Suppressor macrophage treated with lipopolysaccharide for 1 hour (primary cell): ENCODE measurements at places on chromosomes 16 and 17.

- DNase-seq = no peak
Observed at GRCh38 chr16:14172200-14172809, 101.2 kb downstream of the MRTFB start.

- DNase-seq = no peak
Observed at GRCh38 chr16:88834670-88835069, 22.1 kb downstream of the GALNS start.

DNA sequence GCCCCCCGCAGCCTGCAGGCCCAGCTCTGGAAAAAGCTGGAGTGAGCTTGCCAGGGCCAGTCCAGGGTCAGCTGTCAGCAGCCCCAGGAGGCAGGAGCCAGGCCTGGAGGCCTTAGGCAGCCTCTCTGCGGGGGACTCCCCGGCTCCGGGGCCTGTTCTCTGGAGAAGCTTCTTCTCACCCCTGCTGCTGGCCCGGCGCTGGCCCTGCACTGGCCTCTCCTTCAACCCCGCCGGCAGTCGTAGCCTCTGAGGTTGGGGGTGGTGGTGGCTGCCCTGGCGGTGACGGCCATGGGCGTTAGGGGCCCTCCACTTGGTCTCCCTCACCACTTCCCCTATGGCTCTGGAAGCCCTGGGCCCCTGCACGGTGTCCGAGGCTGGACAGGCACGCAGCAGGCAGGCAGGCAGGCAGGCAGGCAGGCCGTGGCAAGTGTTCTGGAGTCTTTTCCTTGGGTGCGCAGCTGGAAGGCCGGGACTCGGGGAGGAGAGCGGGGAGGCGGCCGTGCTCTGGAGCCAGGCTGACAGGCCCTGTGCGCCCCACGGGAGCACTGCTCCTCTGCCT is 2.1 kb downstream of the FOXF1 start:
- DNase-seq = no peak

GRCh38 chr17:39772415-39772814 is 34.7 kb downstream of the GRB7 start:
- DNase-seq = no peak

GRCh38 chr17:75242461-75243042 is 18.9 kb downstream of the GGA3 start:
- DNase-seq = peak; percentile 50

DNA sequence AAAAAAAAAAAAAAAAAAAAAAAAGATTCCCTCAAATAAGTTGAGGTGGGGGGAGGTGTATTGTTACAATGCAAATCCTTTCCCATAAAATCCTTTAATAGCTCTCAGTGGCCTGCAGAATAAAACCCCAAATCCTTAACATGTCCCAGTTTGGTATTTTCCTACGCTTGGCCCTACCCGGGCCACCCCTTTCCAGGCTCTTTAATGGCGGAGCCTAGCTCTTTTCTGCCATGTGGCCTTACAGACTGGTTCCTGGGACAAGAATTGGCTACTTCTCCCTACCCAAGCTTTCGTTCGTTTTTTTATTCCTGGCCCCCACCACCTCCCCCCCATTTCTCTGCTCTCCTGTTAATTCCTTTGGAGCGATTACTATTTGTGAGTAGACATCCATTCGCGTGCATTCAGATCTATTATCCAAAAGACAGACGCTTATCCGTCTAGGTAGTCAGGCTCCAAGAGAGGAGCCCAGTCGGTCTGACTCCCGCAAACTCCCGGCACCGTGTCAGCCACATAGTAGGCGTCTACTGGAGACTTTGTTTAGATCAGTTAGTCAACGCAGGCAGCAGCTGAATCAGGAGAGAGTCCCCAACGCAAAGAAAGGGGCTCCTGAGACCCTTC is 813 bp upstream of the THAP11 start:
- no peak for DNase-seq

DNA sequence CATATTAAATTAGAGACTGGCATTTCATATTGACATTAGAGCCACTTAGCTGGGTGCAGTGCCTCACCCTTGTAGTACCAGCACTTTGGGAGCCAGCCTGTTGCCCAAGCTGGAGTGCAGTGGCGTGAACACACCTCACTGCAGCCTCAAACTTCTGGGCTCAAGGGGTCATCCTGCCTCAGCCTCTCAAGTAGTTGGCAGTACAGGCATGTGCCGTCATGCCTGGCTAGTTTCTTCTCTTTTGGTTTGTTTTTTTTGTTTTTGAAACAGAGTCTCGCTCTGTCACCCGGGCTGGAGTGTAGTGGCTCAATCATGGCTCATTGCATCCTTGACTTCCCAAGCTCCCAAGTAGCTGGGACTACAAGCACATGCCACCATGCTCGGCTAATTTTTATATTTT is 8.7 kb downstream of the PPM1E start:
- DNase-seq = no peak

- no peak for DNase-seq
Observed at GRCh38 chr17:68238164-68238870, 9.5 kb upstream of the AMZ2 start.

GRCh38 chr17:8503368-8503767 is 67.7 kb downstream of the NDEL1 start:
- no peak for DNase-seq

GRCh38 chr16:79007614-79008013 is 592.9 kb downstream of the MAF start:
- DNase-seq = peak; percentile 71

DNA sequence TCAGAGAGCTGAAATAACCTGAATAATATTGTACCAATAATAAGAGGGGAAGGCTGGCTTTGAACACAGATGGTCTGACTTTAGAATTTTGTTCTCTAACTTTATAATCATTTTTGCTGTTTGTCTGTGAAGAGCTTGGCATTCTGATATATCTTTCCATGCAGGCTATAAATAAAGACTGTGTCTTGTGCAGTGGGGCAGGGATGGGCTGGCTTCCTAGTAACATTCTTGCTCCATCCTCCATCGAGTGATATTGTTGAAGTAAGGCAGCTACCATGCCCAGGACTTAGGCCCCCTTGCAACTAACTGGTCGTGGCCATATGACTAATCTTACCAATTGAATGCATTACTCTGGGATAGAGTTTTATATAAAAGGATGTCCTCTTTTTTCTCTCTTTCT is 234.7 kb upstream of the IRX3 start:
- no peak for DNase-seq

DNA sequence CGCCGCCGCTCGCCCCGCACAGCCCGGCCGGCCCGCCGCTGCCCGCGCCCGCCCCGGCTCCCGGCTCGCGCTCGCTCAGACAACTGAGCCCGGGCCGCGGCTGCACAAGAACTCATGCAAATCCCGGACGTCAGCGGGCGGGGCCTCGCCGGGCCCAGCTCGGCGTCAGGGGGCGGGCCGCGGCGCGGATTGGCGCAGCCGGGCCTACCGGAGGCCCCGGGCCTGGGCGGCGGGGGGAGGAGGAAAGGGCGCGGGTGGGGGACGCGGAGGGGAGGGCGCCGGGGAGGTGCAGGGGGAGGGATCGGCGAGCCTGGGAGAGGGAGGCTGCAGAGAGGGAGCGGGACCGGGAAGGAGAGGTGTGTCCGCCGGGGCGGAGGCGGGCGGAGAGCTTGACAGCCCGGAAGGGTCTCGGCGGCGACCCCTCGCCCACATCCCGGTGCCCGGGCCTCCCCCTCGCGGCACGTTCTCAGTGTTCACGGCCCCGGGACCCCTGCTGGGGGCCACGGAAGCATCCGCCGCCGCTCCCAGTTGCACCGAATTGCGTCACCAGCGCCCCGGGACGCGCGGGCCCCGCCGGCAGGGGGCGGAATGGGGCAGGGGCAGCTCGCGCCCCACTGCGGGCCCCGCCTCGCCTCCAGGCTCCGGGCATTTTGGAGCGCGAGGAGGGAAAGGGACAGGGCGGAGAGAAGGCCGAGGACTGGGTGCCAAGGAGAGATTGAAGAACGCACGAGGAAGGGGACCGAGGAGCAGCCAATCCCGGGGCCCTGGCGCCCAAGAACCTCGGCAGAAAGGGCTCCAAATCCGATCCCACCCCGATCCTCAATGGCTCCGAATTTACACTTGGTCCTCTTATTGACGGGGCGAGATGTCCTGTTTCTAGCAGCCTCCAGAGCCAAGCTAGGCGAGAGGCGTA is at the start of gene CBX4:
CBX4 (minus strand) TSS at position 85 of the 913 bp plus-strand sequence. CDS start 189 bp downstream, outside the sequence.
- DNase-seq = peak; percentile 96

- DNase-seq = no peak
Observed at GRCh38 chr16:314795-315299, 31.9 kb downstream of the PDIA2 start.
